ENCODE measurements at places on chromosomes 7 and 10. TPM values are rescaled to one million over a fixed set of nuclear protein-coding genes. Genes with fewer than 3 reads are reported as not detected.

DNA sequence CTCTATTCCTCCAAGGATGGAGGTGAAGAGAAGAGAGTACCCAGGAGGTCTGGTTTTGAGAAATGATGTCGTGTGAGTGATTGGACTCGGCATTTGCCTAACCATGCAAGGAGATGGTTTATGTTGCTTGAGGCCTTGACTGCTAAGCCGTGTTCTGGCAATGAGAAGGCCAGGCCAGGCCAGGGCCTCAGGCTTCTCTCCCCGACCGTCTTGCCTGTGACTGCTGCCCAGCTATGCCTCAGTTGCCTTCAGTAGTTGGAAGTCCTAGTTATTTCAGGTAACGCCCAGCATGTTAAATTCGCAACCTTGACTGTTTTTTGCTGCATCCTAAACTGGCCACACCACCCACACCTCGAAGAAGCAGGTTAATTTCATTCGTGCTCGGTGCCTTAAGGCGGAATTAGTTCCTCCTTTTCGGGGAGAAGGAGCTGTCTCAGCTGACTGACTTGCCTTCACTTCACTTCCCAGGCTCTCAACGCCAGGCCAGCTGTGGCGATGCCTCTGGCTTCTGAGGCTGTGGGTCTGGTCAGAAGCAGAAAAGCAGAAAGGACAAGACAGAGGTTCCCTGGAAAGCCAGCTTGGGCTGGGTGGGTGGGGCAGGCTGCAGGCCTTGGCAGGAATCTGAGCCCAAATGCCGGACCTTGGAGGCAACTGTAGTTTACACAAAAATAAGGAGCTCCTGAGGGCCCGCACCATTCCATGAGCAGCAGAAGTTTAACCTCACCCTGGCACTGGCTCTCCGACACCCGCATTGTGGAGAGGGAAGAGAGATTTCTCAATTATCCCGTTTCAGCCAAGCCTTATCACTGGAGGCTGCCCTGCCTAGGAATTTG lies 61.9 kb upstream of the SAMD8 start:
- H3K27me3 ChIP-seq: no peaks in the 10 kb centered on the region
- DNase-seq: no peak
- no peaks in the 10 kb centered on the region for H3K36me3 ChIP-seq
- H3K4me3 ChIP-seq: no peak overlapping the region

GRCh38 chr10:86553639-86554038 lies 32.0 kb upstream of the WAPL start:
- no peak for DNase-seq
- no peaks in the 10 kb centered on the region for H3K4me1 ChIP-seq
- H3K27me3 ChIP-seq: no peaks in the 10 kb centered on the region
- H3K36me3 ChIP-seq: no peaks in the 10 kb centered on the region

GRCh38 chr7:26531926-26532325 lies 240.3 kb downstream of the SNX10 start:
- H3K27me3 ChIP-seq: peaks cover 23% of the 10 kb centered on the region
- no peak overlapping the region for H3K27ac ChIP-seq
- H3K4me3 ChIP-seq: no peak overlapping the region
- H3K36me3 ChIP-seq: no peaks in the 10 kb centered on the region
- DNase-seq: no peak

- no peak overlapping the region for H3K27ac ChIP-seq
- H3K4me1 ChIP-seq: no peaks in the 10 kb centered on the region
- no peak for DNase-seq
- H3K27me3 ChIP-seq: no peaks in the 10 kb centered on the region
Observed at GRCh38 chr7:34354899-34355298, 303.1 kb upstream of the NPSR1 start.

GRCh38 chr7:97868788-97869187 lies 3.4 kb downstream of the ASNS start:
- DNase-seq: no peak
- H3K4me1 ChIP-seq: no peaks in the 10 kb centered on the region
- no peaks in the 10 kb centered on the region for H3K36me3 ChIP-seq
- H3K27ac ChIP-seq: no peak overlapping the region
- no peak overlapping the region for H3K4me3 ChIP-seq

GRCh38 chr10:110983466-110983865 lies 64.1 kb downstream of the SHOC2 start:
- H3K27me3 ChIP-seq: no peaks in the 10 kb centered on the region
- H3K4me1 ChIP-seq: no peaks in the 10 kb centered on the region
- H3K36me3 ChIP-seq: no peaks in the 10 kb centered on the region
- H3K27ac ChIP-seq: no peak overlapping the region
- H3K4me3 ChIP-seq: no peak overlapping the region

Gene FKBP9
- 74.9 TPM for total RNA-seq

Gene CHN2
- total RNA-seq: 17.1 TPM

Gene NEBL
- 85.2 TPM for total RNA-seq
